ENCODE measurements at places on chromosomes 12 and 14. TPM values are rescaled to one million over a fixed set of nuclear protein-coding genes. Genes with fewer than 3 reads are reported as not detected.

The CAPRIN2 gene
- total RNA-seq: 24.2 TPM

The KRT83 gene
- not detected for total RNA-seq

The PTCSC3 gene
- 0.83 TPM for total RNA-seq

The FAIM2 gene
- total RNA-seq: 0.89 TPM

DNA sequence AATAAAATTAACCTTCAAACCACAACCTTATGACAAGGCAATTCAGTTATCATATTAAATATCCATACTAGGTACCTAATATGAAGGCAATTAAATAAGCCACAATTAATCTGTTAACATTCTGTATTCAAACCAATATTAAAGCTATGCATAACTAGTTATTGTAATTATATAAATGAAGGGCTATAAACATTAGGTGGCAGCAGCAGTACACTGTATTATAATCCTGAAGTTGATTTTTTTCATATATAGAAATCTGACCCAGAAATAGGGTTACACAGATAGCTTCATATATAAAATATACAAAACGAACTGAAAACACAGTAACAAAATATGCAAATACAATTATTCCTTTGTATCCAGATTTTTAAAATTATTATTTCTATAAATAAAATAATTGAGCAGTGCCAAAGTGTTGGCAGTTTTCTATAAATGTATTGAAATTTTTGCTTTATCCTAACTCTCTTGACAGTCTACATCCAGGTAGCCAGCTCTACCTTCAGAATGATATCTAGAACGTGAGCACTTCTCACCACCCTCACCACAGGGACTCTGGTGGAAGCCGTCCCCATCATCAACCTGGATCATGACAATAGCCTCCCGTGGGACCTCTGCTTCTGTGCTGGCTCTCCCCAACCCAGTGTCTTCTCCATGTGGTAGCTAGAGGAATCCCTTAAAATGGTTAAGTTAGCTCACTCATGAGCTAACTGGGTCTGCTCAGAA lies 136.2 kb downstream of the MED13L start:
- H3K36me3 ChIP-seq: no peaks in the 10 kb centered on the region
- no peak for DNase-seq
- H3K27me3 ChIP-seq: no peaks in the 10 kb centered on the region
- no peak overlapping the region for H3K4me3 ChIP-seq

- H3K36me3 ChIP-seq: no peaks in the 10 kb centered on the region
- no peaks in the 10 kb centered on the region for H3K27me3 ChIP-seq
- H3K27ac ChIP-seq: no peak overlapping the region
- H3K4me3 ChIP-seq: no peak overlapping the region
Observed at GRCh38 chr14:94944636-94945258, 174.8 kb upstream of the GSC start.

DNA sequence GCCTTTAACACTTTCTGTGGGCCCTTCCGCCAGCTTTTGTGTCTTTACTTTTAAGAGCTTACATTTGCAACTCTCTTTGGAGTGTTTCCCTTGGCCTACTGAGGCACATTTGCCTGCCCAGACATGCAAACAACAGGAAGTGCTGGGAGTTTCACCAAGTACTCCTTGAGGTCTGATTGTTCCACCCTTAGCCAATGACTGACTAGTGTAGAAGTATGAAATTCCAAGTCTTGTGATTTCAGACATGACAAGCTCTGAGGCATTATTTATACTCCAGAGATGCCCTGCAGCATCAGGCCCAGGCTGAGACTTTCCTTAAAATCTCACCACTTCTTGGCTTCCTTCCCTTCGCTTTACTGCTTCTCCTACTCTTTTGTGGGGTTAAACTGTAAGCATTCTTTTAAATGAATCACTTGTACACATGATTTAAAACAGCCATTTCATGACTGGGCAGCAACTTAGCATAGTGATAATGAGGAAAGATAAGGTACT lies 174.1 kb downstream of the SLC6A15 start:
- H3K27ac ChIP-seq: no peak overlapping the region
- H3K4me1 ChIP-seq: no peaks in the 10 kb centered on the region
- no peaks in the 10 kb centered on the region for H3K27me3 ChIP-seq
- no peak overlapping the region for H3K4me3 ChIP-seq
- H3K36me3 ChIP-seq: no peaks in the 10 kb centered on the region

DNA sequence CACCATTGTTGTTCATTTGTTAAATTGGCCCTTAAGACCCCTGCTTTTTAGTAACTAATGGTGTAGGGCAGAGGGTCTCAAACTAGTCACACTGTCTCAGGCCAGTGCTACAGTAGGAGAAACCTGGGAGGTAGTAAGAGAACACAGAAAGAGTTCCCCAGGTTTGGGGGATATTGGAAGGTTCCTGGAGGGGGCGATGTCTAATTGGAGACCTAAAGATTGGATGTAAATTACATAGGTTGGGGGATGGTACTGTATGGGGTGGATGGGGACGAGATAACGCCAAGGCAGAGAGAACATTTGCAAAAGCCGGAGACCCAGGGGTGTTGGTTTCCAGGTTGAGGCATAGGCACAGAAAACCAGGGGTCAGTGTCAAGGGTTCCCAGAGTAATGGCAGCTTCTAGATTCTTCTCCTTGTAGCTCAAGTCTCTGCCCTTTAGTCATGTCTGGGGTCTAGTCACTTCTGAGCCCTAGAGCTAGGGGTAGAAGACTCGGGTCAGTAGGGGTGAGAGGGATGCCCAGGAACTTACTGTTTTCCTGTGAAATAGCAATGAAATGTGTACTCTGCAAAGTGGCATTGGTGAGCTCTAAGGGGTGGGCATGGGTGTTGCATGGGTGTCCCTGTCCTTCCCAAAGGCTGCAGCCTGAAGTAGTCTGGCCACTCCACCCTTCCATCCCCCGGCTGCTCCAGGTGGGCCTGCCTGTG lies 21.8 kb downstream of the PLEKHG3 start:
- H3K27ac ChIP-seq: no peak overlapping the region
- H3K36me3 ChIP-seq: peaks cover 5% of the 10 kb centered on the region

DNA sequence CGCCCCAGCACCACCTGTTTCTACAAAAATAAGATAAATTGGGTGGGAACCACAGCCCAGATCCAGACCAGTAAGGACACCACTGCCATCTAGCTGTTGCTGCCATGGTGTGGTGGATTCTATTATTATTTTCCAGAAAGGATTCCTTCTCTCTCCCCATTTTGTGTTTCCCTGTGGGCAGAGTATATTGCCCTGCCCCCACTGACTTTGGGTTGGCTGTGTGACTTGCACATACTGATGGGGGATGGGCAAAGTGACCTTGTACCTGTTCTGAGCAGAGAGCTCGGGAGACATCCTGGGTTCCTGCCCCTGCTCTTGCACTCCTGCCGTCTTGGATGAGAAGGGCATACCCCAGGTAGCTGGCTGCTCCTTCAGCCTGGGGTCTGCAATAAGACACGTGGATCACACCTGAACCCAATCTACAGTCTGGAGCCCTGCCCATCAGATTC lies 24.3 kb downstream of the MOAP1 start:
- no peak overlapping the region for H3K4me3 ChIP-seq
- H3K27me3 ChIP-seq: no peaks in the 10 kb centered on the region
- H3K36me3 ChIP-seq: no peaks in the 10 kb centered on the region

DNA sequence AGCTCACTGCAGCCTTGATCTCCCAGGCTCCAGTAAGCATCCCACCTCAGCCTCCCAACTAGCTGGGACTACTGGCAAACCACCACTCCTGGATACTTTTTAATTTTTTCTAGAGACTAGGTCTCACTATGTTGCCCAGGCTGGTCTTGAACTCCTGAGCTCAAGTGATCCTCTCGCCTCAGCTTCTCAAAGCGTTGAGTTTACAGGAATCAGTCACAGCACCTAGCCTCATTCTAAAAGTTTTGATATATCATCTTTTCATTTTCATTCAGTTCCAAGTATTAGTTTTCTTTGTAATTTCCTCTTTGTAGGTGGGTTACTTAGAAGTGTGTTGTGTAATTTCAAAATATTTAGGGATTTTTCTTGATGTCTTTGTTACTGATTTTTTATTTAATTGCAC lies 9.6 kb downstream of the CBX5 start:
- H3K36me3 ChIP-seq: no peaks in the 10 kb centered on the region
- H3K4me3 ChIP-seq: no peak overlapping the region
- H3K27me3 ChIP-seq: no peaks in the 10 kb centered on the region
- H3K4me1 ChIP-seq: no peaks in the 10 kb centered on the region

DNA sequence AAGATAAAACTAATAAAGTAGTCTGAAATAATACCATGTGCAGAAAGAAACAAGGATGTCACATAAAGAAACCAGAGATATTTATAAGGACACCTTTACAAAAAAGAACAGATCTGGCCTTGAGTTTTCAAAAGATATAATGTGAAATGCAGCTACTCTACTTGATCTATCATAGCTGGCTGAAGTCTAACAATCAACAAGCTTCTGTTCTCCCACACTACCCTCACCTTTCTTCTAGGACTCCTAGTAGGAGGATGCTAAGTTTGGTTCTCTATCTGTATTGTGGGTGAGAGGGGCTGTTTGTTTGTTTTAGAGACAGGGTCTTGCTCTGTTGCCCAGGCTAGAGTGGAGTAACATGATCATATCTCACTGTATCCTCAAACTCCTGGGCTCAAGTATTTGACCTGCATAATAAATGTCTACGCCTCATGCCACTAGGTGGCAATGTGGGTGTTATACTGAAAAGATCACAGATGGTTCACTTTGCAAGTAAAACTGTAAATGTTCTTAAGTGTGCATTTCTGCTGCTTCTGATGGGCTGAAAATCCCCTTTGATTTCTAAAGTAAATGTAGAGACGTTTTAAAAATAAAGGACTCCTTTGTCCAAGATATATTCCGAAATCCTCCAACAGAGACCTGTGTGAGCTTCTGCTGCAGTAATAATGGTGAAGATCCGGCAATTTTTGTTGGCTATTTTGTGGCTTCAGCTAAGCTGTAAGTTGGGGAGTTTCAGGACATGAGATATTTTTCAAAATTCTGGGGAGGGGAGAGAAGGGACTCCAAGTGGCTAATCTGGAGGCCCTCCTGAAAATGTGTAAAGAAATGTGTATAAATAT lies 269.3 kb downstream of the DAD1 start:
- no peak overlapping the region for H3K27ac ChIP-seq
- peak; percentile 72 for DNase-seq
- H3K36me3 ChIP-seq: no peaks in the 10 kb centered on the region
- H3K4me3 ChIP-seq: no peak overlapping the region

- peak; percentile 28 for DNase-seq
- no peak overlapping the region for H3K27ac ChIP-seq
- H3K27me3 ChIP-seq: no peaks in the 10 kb centered on the region
- no peak overlapping the region for H3K4me3 ChIP-seq
- no peaks in the 10 kb centered on the region for H3K4me1 ChIP-seq
Observed at GRCh38 chr12:74816398-74817175, 279.0 kb downstream of the ATXN7L3B start.

DNA sequence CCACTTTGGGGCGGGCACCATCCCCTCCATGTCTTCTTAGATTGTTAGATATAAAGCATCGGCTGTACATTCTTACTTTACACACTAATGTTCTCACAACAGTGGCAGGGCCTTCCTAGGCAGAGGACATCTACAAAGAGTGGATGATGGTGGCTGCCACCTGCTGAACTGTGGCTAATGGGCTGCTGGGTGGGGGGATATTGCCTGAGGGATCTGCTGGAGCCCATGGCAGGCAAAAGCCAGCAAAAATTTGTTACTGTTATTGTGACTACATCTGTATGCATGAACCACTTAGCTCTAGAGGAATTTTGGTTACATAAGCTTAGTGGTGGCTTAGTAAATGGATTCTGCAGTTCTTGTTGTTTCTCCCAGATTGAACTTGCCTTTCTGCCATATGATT lies 52.6 kb downstream of the DIP2B start:
- no peaks in the 10 kb centered on the region for H3K36me3 ChIP-seq
- no peak overlapping the region for H3K27ac ChIP-seq
- H3K4me3 ChIP-seq: no peak overlapping the region
- DNase-seq: no peak
- no peaks in the 10 kb centered on the region for H3K27me3 ChIP-seq
- H3K4me1 ChIP-seq: no peaks in the 10 kb centered on the region

- H3K4me1 ChIP-seq: no peaks in the 10 kb centered on the region
- no peaks in the 10 kb centered on the region for H3K36me3 ChIP-seq
- no peak overlapping the region for H3K4me3 ChIP-seq
- H3K27ac ChIP-seq: no peak overlapping the region
Observed at GRCh38 chr14:77908847-77909246, 108.9 kb downstream of the ADCK1 start.

- H3K36me3 ChIP-seq: no peaks in the 10 kb centered on the region
- H3K27ac ChIP-seq: peak overlapping the region; percentile 48
- H3K4me1 ChIP-seq: peaks cover 38% of the 10 kb centered on the region
- H3K4me3 ChIP-seq: no peak overlapping the region
Observed at GRCh38 chr12:124720004-124720680, 143.5 kb downstream of the SCARB1 start.

DNA sequence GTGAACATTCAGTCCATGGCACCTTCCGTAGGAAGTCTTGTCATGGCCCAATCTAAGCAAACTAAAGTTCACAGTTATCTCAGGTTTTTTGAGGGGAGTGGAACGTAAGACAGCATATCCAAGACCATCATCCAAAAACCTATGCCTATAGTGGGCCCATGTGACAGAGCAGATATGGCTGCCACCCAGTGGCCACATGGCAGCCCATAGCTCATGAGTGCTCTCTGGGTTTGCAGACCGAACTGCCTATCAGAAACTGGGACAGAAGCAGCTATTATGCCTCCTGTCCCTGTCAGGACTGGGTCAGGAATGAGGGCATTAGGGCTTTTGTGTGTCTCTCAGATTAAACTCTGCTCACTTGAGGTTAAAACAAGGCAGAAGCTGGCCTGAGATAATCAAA lies 503.7 kb downstream of the NRXN3 start:
- H3K4me3 ChIP-seq: no peak overlapping the region
- H3K27ac ChIP-seq: no peak overlapping the region
- H3K27me3 ChIP-seq: no peaks in the 10 kb centered on the region
- no peak for DNase-seq
- H3K36me3 ChIP-seq: no peaks in the 10 kb centered on the region
- H3K4me1 ChIP-seq: no peaks in the 10 kb centered on the region

- no peak overlapping the region for H3K27ac ChIP-seq
- no peaks in the 10 kb centered on the region for H3K27me3 ChIP-seq
- no peaks in the 10 kb centered on the region for H3K36me3 ChIP-seq
- DNase-seq: no peak
- H3K4me3 ChIP-seq: no peak overlapping the region
Observed at GRCh38 chr14:43041976-43042375, 1435.3 kb downstream of the LRFN5 start.

- no peaks in the 10 kb centered on the region for H3K27me3 ChIP-seq
- H3K4me1 ChIP-seq: no peaks in the 10 kb centered on the region
- H3K36me3 ChIP-seq: no peaks in the 10 kb centered on the region
- H3K27ac ChIP-seq: no peak overlapping the region
Observed at GRCh38 chr14:37707716-37708115, 112.3 kb downstream of the TTC6 start.

GRCh38 chr14:91893669-91894068 lies 26.3 kb upstream of the TC2N start:
- no peaks in the 10 kb centered on the region for H3K27me3 ChIP-seq
- peaks cover 34% of the 10 kb centered on the region for H3K4me1 ChIP-seq
- H3K36me3 ChIP-seq: no peaks in the 10 kb centered on the region

- no peaks in the 10 kb centered on the region for H3K36me3 ChIP-seq
- H3K27me3 ChIP-seq: no peaks in the 10 kb centered on the region
- H3K4me3 ChIP-seq: no peak overlapping the region
- H3K27ac ChIP-seq: no peak overlapping the region
Observed at GRCh38 chr14:104387022-104388010, 192.2 kb upstream of the C14orf180 start.

GRCh38 chr12:54296393-54297099 lies 4.3 kb downstream of the NFE2 start:
- H3K27me3 ChIP-seq: no peaks in the 10 kb centered on the region
- H3K36me3 ChIP-seq: peaks cover 4% of the 10 kb centered on the region
- H3K4me1 ChIP-seq: peaks cover 13% of the 10 kb centered on the region

Data from upper lobe of left lung (tissue), 6 donors.